HT-29 (cell line): ENCODE measurements at places on chromosomes 1 and 21. TPM values are rescaled to one million over a fixed set of nuclear protein-coding genes. Genes with fewer than 3 reads are reported as not detected.

DNA sequence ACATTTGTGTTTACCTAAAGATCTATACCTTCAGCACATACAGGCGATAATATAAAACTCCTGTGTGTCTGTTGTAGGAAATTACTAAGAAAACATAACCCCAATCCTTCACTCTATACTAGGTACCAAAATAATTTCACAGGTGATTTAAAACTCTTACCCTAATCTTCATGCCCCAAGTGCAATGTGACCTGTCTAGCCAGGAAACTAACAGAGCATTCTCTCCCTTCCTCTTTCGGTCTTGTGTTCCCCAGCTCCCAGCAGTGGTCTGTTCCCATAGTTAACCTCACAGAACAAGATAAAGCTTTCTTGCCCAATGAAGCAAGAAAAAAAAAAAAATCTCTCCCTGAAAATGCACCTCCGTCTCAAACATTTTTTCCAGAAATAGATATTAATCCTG, 493.5 kb downstream of the DPYD start:
- no peak for DNase-seq

Gene BLZF1
- 6.9 and 8.4 TPM in 2 replicates for total RNA-seq

Gene FMO1
- total RNA-seq = not detected in 2 replicates

DNA sequence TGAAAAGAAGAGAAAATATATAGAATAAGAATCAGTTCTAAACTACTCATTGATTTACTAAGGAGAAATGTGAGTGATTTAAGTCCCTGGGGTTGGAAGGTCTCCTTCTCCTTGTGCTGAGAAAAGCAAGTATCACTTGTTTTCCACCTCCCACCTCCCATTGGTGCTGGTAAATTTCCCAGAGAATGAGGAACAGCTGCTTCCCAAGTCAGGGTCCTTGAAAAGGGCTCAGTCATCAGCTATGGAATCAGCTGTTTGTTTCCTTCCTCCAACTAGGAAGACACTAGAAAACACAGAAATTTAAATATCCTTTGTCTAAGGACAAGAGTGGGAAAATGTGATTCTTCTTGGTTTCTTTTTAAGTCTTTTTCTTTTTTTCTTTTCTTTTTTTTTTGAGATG, 131.3 kb upstream of the C1orf21 start:
- DNase-seq = no peak

- no peak for DNase-seq
These were observed 7.3 kb downstream of the KIAA2013 start for GRCh38 chr1:11918799-11919519.
